ENCODE measurements at places on chromosomes 4 and X.

DNA sequence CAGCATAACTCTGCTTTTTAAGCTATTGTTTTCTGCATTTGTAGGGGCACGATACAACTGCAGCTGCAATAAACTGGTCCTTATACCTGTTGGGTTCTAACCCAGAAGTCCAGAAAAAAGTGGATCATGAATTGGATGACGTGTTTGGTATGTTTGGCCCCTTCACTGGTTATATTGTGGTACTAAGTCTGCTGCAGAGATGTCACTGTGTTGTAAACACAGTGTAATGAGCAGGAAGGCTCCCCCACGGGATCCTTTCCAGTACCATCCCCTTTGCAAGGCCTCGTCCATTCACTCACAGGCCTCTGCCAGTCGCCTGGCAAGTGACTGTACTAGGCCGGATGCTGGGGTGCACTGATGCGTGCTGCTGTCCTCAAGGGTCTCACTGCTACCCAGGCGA lies 13.8 kb downstream of the CYP4V2 start:
- no peak for DNase-seq

DNA sequence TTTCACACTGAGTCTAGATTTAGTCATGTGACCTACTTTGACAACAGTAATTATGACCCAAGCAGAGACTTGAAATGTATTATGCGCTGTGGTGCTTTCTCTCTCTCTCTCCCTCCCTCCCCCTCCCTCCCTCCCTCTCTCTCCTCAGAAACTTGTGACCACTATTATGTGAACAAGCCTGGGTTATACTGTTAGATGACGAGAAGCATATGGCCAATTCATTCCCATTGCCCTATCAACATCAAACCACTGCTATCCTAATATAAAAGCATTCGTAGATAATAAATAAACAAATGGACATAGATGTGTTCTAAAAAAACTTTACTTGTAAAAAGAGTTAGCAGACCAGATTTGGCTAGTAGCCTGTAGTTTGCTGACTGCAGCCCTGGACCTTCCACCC lies 18.2 kb downstream of the FTHL17 start:
- no peak for DNase-seq

- no peak for DNase-seq
Measured at GRCh38 chr4:150976478-150977118, 38.5 kb downstream of the LRBA start.

DNA sequence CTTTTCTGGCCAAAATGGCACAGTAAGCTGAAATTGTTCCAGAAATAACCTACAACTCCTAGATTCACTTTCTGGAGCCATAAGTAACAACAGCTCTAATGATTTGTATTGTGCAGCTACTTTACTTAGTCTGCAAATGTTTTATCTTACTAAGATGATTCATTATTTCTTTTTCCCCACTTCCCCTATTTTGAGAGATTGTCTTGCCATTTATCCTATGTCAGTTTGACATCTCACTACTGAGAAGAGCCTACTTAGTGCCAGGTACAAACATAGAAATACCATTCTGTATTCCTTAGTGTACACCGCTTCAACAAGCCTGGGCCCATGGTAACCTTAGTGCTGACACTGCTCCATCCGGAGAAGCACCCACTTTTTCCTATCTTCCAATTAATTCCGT lies 13.8 kb upstream of the STK26 start:
- no peak for DNase-seq

- DNase-seq: peak; percentile 30
Measured at GRCh38 chrX:30308263-30309138, 689 bp downstream of the NR0B1 start.

DNA sequence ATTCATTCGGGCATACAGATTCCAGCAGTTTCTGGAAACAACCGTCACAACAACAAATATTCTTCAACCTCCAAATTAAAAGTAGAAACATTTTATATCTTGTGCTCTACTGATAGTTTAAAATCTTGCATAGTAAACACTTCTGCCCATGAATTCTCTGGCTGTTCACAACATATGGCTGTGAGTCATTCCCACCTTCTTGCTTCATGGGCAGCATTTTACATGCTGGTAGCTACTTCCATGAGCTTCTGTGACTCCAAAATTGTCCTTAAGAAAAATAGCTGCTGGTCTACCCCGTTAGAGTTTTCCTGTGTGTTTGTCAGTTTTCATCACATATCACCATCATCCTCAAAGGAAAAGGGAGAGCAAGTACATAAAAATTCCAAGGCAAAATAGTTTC lies 22.7 kb downstream of the PNPLA4 start:
- DNase-seq: no peak

- no peak for DNase-seq
Measured at GRCh38 chr4:163815776-163816175, 321.3 kb downstream of the TMA16 start.

DNA sequence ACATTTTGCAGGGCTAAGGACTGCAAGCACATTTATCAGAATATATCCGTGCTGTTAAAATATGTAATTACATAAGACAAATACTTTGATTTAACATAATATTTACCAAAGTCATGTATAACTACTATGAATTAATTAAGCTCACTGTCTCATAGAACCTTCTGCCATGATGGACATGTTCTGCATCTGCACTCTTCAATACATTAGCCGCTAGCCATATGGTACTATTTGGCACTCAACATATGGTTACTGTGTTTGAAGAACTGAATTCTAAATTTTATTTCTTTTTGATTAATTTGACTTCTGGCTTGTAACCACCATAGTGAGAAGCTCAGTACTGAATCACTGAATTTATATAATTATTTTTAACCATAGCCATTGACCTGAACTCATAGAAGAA lies 427.0 kb upstream of the TRAM1L1 start:
- DNase-seq: no peak

GRCh38 chrX:32530802-32531403 lies 680.4 kb downstream of the DMD start:
- peak; percentile 18 for DNase-seq

GRCh38 chrX:77510007-77510406 lies 62.8 kb downstream of the FGF16 start:
- DNase-seq: no peak

- no peak for DNase-seq
Measured at GRCh38 chrX:52216541-52216940, 31.9 kb downstream of the MAGED4 start.

- no peak for DNase-seq
Measured at GRCh38 chrX:68872171-68872570, 43.4 kb downstream of the EFNB1 start.

- DNase-seq: no peak
Measured at GRCh38 chrX:125003746-125004446, 315.8 kb upstream of the TEX13C start.

GRCh38 chr4:16770710-16771285 lies 127.6 kb downstream of the LDB2 start:
- DNase-seq: no peak

DNA sequence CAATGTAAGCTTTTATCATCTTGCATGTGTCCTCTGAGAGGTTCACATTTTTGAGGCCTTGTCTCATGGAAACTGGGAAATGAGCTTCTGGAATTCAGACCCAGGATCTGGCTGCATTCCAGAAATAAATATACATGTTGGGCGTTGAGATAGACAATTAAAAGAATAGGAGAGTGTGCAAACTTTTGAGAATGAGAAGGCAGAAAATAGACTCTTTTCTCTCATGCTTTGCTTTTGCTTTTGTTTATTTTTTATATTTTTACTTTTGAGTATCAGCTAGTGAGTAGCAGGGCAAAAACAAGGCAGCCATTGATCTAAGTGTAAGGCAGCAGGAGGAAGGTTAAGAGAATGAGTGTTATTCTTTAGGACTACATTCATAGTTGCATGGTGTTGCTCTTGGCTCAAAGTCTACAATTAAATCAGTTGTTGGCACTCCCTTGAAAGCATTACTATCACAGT lies 12.4 kb downstream of the SHROOM3 start:
- no peak for DNase-seq

GRCh38 chr4:87079967-87080366 lies 140.5 kb downstream of the KLHL8 start:
- DNase-seq: no peak

- DNase-seq: no peak
Measured at GRCh38 chr4:52853351-52853750, 8.8 kb upstream of the RASL11B start.

GRCh38 chrX:147838465-147839131 lies 73.1 kb upstream of the FMR1 start:
- DNase-seq: no peak

DNA sequence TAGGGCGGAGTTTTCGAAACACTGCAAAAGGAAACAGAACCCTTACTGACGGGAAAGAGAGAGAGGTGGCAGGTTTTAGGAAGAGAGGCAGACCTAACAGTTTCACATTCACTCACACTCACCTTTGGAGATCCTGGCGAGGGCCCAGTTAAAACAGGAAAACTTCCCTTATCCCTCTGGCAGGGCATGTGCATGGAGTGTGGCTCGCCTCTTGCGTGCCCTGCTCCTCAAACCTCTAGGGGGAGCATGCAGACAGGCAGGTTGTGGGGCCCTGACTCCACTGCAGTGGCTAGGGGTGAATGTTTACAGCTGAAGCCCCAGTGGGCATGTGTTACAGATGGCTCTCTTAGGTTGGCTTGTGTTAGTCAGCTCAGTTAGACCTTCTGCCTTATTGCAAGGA lies 451.5 kb downstream of the UBE2NL start:
- no peak for DNase-seq

GRCh38 chrX:46573892-46574773 lies 568 bp downstream of the CHST7 start:
- peak; percentile 57 for DNase-seq

GRCh38 chr4:26457412-26457811 lies 32.9 kb downstream of the CCKAR start:
- DNase-seq: no peak

GRCh38 chr4:143183513-143184216 lies 1.1 kb upstream of the USP38 start:
- no peak for DNase-seq

DNA sequence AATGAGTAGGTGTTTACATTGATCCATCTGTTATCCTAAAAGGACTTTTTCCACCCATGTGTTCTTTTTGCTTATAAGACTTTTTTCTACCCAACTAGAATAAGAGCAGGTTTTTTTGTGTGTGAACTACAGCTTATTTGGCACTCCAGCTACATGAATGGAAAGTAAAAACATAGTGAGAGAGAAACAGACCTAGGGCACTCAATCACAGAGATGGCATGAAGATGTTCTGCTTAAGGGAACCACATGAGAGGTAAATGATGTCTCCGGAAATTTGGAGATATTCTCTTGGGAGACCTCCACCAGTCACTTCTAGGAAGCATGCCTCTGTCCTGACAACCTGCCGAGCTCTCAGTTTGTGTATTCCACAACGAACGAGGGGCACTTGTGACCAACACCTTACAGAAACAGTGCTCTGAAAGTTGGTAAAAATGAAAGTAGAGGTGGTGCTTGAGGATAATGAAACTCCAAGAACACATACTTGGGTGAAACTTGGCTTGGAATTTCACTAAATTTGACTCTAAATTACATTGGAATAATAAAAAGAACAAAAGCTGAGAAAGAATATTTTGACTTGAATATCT lies 788.4 kb upstream of the GALNTL6 start:
- no peak for DNase-seq

GRCh38 chrX:133609166-133609565 lies 193.9 kb upstream of the GPC4 start:
- DNase-seq: no peak

- no peak for DNase-seq
Measured at GRCh38 chr4:7279902-7280301, 87.6 kb downstream of the SORCS2 start.

GRCh38 chr4:122824616-122825015 lies 2.0 kb upstream of the FGF2 start:
- no peak for DNase-seq

All from ovary (tissue), 10 donors.